Effector memory CD4-positive, alpha-beta T cell (primary cell): ENCODE measurements at places on chromosomes 13 and 19.

DNA sequence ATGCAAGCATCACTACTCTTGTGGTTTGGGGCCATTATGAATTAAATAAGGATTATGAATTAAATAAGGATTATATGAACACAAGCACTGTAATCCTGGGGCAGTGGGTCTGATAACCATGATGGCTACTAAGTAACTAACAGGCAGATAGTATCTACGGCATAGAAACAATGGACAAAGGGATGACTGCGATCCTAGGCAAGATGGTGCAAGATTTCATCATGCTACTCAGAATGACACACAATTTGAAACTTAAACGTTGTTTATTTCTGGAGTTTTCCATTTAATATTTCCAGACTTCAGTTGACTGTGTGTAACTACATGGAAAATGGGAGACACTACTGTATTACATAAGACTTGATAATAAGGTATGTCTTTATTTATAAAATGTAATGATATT lies 15.1 kb downstream of the KCNRG start:
- H3K36me3 ChIP-seq = no peaks in the 10 kb centered on the region
- H3K27ac ChIP-seq = no peak overlapping the region
- no peak for DNase-seq
- no peaks in the 10 kb centered on the region for H3K27me3 ChIP-seq
- no peaks in the 10 kb centered on the region for H3K4me1 ChIP-seq

DNA sequence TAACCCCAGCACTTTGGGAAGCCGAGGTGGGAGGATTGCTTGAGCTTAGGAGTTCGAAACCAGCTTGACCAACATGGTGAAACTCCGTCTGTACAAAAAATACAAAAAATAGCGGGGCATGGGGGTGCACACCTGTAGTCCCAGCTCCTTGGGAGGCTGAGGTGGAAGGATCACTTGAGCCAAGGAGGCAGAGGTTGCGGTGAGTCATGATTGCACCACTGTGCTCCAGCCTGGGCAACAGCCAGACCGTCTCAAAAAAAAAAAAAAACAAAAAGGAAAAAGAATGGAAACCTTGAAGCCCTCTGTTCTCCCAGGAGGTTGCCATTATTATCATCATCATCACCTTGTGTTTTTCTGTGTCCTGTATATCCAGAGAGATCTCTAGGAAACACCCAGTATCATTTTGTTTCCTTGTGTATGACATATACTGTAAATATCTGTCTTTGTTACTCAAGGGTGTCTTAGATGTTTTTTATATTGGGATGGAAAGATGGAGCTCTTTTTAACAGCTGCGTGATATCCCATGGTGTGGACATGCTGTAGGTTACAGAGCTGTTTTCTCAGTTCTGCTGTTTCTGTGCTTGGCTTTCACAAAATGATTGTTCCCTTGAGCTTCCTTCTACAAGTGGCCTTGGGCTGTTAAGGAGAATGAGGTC lies 11.8 kb downstream of the CHAF1A start:
- H3K4me1 ChIP-seq = no peaks in the 10 kb centered on the region
- no peaks in the 10 kb centered on the region for H3K27me3 ChIP-seq
- no peaks in the 10 kb centered on the region for H3K36me3 ChIP-seq
- no peak overlapping the region for H3K4me3 ChIP-seq
- H3K27ac ChIP-seq = no peak overlapping the region

DNA sequence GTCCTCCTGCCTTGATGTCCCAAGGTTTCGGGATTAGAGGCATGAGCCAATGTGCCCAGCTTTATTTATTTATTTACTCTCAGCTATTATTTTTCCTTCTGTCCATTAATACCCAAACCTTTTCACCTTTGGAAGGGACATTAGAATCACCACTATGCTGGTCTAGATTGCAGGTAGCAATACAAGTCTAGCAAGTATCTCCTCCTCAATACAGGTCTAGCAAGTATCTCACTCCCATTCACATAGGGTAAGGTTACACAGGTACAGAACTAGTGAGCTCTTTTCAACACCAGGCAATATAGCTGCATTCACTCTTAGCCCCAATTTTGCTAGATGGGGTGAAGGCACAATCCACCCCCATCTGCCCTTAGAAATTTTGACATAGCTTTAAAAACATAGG lies 17.4 kb upstream of the SPRYD7 start:
- H3K4me3 ChIP-seq = no peak overlapping the region
- no peak overlapping the region for H3K27ac ChIP-seq
- no peaks in the 10 kb centered on the region for H3K4me1 ChIP-seq
- no peak for DNase-seq

GRCh38 chr19:38392707-38393308 lies 4.3 kb downstream of the SPRED3 start:
- H3K4me1 ChIP-seq = peaks cover 24% of the 10 kb centered on the region
- no peaks in the 10 kb centered on the region for H3K27me3 ChIP-seq
- H3K4me3 ChIP-seq = no peak overlapping the region
- H3K36me3 ChIP-seq = no peaks in the 10 kb centered on the region
- no peak for DNase-seq

GRCh38 chr19:33414667-33415605 lies 41.4 kb downstream of the CEBPG start:
- H3K27me3 ChIP-seq = no peaks in the 10 kb centered on the region
- no peak for DNase-seq
- H3K36me3 ChIP-seq = no peaks in the 10 kb centered on the region
- no peak overlapping the region for H3K4me3 ChIP-seq
- no peaks in the 10 kb centered on the region for H3K4me1 ChIP-seq
- H3K27ac ChIP-seq = no peak overlapping the region

DNA sequence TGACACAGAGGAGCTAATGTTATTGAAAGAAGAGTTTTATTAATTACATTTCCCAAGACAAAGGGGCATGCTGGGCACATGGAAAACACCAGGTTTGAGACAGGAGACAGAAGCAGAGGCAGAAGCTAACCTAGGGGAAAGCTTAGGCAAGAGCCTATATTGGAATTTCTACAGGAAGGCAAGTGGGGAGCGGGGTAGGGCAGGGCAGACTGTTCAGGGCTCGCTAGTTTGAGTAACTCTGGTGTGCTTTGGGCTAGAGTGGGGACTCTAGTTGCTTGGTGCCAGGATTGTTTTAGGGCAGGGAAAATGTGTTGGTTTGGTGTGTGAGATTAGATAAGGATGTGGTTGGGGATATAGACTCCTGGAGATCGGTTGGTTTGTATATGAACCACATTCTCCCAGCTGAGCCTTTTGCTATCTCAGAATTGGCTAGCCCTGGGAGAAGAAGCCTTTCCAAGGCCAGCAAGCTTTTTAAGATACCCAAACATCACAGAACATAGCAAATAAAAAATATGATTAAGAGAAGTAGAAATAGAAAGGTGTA lies 8.4 kb upstream of the UFM1 start:
- H3K27ac ChIP-seq = no peak overlapping the region
- no peaks in the 10 kb centered on the region for H3K4me1 ChIP-seq
- no peak overlapping the region for H3K4me3 ChIP-seq
- DNase-seq = no peak
- H3K27me3 ChIP-seq = no peaks in the 10 kb centered on the region
- no peaks in the 10 kb centered on the region for H3K36me3 ChIP-seq

- no peaks in the 10 kb centered on the region for H3K27me3 ChIP-seq
- H3K4me3 ChIP-seq = peak overlapping the region; percentile 43
- no peak overlapping the region for H3K27ac ChIP-seq
- H3K4me1 ChIP-seq = peaks cover 12% of the 10 kb centered on the region
- no peak for DNase-seq
These were observed 13.3 kb downstream of the SLC27A5 start for GRCh38 chr19:58498316-58499020.

- peaks cover 9% of the 10 kb centered on the region for H3K4me1 ChIP-seq
- peak overlapping the region; percentile 88 for H3K4me3 ChIP-seq
- H3K36me3 ChIP-seq = no peaks in the 10 kb centered on the region
These were observed 1.5 kb downstream of the FNDC3A start for GRCh38 chr13:48977286-48977625.

GRCh38 chr19:44626048-44626624 lies 12.8 kb downstream of the IGSF23 start:
- H3K36me3 ChIP-seq = no peaks in the 10 kb centered on the region
- DNase-seq = no peak
- no peaks in the 10 kb centered on the region for H3K4me1 ChIP-seq
- H3K4me3 ChIP-seq = no peak overlapping the region
- H3K27ac ChIP-seq = no peak overlapping the region
